ENCODE measurements at places on chromosomes 5 and 9.

DNA sequence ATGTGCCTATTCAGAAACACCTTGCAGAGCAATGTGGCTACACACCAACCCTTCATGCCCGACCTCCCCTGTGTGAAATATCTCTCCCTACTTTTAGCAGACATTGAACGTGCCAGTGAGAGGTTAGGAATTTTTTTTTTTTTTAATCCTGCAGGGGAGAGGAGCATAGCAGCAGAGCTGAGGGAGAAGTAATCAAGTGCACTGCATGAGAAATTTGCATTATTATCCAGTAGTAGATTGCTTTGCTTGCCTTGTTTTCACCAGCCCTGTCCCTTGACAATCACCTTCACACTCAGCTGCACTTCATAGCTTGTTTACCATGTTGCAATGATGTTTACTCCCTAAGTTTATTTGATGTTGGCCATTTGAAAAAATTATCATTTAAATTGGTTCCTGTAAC lies 489.6 kb upstream of the ZNF608 start:
- no peak for DNase-seq

DNA sequence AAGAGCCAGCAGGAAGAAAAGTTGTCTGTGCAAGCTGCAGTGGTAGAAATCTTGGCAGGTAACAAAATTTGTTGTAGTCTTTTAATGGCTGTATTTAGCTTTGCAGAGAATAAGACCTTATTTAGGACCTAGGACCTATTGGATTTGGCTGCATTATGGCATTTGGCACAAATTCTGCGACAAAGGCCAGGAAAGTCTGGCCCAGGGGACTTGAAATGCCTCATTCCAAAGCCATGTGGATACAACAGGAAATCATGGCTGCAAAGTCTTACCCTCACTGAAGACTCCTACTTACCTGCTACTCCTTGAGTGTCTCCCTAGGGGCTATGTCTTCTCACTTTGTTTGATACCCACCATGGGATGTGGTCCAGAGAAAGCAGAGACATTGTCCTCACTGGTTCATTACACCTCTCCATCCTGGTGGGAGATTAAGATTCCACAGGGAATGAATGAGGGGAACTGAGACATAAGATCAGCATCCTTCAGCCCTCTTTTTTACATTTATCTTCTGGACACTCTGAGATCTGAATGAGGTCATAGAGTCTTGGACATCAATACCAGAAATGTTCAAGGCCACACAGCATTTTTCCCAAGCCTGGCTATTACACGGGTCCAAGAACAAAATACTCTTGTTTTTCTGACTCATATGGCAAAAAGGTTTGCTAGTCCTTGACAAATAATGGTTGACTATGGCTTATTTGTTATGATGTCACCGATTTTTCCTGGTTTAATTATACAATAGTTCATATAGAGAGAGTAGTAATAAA lies 119.4 kb downstream of the PDE8B start:
- DNase-seq: no peak

GRCh38 chr9:16398691-16399090 lies 471.8 kb downstream of the BNC2 start:
- DNase-seq: no peak

DNA sequence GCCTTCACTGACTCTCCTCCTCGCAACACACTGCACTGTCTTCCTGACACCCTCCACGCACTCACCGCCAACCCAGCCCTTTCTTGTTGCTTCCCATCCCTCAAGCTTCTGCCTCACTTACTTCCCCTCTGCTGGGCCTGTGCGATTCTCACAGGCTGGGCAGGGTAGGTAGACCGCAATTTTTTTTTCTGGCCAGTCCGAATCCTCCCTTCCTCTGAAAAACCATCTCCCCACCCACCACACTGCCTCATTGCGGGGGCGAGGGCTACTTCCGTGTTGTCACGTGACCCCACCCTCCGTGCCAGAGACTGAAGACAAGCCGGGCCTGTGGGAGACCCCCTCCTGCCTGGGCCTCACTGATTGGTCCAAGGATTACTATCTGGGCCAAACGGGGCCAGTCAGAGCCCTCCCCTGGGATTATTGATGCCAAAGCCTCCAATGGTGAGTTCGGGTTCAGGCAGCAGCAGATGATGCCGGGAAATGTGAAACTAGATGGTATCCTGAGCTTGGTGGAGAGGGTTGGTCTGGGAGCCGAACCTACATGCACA lies 73.1 kb downstream of the STK10 start:
- peak; percentile 55 for DNase-seq

DNA sequence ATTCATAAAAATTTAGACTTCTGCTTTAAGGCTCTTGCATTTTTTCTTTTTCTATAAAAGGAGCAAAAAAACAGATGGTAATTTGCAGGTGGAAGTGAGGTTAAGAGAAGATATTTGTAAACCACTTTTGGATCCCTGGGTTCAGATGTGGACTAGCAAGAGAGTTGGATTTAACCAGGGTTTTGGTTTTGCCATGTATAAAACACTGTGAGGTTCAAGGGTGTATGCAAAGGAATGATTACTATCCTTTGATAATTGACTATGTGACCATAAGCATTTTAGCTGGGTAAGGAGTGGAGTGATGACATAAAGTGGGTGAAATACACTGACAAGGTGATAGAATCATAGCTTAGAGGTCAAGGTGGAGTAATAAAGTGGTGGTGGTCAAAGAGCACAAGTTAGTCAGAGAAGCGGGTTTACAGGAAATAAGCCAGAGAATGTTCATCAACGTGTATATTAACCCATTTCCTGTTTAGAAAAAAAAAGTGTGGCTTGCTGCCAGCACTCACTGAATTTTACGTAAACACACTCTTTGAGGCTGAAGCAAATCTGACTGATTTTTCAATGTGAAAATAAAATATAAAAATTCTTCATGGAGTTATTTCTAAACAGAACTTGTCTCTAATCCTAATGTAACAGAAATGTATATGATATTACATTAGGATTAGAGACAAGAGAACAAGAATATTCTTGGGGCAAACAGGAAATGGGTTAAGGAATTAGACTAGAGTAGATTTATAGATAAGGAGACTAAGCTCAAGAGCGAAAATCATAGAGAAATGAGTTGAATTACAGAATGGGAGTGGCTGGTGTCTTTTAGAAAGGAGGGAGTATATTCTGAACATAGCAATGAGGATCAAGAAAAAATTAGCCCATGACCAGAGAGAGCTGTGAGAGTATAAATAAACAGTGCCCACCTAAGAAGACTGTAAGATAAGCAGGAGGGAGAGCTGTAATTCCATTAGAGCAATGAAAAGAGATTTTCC lies 74.5 kb downstream of the CDKN2A start:
- DNase-seq: no peak

DNA sequence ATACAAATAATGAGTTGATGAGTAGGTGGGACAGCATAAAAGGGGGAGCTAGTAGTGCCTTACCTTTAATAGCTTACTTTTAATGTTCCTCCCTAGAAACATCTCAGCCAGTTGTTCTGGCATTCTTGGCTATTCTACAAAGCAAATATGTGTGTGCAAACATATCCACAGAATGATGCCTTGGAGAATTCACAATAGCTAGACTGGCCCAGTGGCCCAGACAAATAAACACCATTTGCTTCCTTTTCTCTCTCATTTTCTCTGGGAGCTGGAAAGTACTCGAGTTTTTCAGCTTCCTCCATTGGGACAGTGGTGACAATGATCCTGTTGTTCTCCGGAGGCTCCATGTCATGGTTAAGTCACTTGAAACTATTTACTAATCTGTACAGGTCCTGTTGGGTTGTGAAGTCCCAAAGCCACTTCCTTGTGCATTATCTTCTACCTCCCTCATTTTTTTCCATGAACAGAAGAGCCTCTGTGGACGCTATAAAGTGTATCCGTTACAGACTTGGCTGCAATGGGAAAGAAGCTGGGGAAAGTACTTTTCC lies 122.9 kb downstream of the DMAC1 start:
- no peak for DNase-seq

- no peak for DNase-seq
Measured at GRCh38 chr5:1910081-1910760, 27.5 kb upstream of the IRX4 start.

GRCh38 chr9:36443581-36443980 lies 43.5 kb upstream of the RNF38 start:
- no peak for DNase-seq

DNA sequence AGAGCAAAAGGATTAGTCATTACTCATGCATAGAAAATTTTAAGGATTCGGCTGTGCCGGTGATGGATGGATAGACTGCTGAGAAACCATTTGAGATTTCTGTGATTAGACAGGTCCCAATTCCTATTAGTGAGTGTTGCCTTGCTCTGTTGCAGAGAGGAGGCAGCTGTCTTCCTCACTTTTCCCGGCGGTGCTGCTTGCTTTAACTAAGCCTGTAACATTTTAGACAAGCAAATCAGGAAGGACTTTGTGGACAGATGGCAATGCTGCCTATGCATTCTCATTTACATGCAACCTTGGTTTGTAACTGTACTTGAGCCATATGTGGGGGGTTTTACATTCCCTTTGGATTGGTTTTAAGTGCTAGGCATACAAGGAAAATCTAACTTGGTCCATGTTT lies 1176.3 kb downstream of the CDH18 start:
- DNase-seq: no peak

DNA sequence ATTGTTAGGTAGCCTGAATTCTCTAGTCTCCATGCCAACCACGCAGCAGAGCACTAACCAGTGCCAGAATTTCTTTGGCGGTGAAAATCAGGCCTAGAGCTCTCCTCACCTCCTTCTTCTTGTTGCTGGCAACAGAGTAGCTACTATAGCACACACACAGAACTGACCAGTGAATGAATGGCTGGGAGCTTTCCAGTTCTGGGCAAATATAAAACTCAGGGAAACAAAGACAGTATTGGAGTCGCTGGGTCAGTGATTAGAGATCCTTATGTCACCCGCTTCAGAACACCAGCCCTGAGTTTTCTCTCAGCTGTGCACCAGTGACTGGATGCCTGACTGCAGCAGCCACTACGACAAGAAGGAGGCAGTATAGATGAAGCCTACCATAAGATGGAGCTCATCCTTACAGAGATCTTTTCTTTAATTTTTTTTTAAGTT lies 26.9 kb upstream of the FEM1C start:
- no peak for DNase-seq

DNA sequence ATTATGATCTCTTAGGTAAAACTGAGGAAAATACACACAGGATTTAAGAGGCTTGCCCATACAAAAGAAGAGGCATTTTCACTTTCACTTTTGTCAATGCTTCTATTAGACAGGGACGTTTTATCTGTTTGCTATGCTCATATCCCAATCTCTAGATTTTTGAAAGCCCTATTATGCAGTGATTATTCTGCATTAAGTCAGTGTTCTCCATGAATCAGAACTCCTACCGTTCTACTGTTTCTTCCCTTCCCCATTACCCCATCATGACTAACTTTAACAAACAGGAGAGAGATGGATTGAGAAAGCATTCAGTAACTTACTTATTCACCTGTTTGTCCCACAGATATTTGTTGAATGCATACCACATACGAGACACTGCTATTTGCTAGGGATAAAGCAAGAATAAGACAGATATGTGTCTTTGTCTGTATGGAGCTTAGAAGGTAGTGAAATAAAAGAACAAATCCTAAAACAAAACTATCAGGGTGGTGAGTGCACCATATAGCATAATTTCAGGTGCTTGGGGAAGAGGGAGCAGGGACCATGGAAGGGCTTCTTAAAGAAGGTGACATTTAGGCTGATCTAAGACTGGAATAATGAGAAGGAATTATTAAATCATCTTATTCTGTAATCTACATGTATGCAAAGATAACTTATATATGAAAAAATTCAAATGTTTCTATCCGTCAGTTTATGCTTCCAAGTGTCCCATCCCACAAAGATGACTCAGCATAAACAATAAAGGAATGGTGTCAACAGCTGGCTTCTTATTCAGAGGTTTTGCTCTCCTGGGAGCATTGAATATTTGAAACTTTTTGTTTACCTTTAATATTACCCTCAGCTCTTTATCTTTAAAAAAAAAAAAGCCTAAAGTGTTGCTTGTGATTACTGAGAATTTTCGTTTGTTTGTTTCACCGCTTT lies 328.1 kb downstream of the HINT1 start:
- DNase-seq: no peak

GRCh38 chr5:14057289-14057688 lies 85.9 kb upstream of the TRIO start:
- DNase-seq: no peak

GRCh38 chr9:88258024-88258423 lies 119.7 kb upstream of the SPATA31C2 start:
- no peak for DNase-seq

DNA sequence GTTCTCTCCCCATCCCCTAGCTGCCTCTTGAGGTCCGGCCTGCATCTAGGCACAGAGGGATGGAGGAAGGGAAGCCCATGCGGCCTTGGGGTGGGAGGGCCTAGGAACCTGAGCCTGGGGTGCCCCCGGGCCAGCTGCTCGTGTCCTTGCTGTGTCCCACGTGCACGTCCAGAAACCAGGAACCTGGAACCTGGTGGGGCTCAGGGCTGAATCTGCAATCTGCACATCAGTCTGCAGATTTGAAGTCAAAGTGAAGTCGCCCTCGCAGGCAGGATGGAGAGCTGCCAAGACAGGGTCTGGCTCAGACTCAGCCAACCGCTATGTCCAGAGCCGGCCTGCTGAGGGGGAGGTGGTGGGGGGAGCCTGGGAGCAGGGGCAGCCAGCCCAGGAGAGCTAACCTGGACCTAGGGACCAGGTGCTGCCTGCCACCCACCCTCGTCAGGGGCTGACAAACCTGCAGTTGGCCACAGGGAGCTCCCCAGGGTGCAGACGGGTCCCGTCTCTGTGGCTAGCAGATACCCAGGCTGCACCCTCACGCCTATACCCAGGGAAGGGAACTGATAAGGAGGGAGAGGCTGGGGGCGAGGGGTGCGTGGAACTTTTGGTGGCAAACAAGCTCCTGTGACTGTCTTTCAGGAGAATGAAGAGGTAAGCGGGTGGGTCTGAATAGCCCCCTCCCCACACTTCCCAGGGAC lies 103.5 kb upstream of the SIMC1 start:
- DNase-seq: no peak

- no peak for DNase-seq
Measured at GRCh38 chr9:107036367-107036766, 173.4 kb downstream of the ZNF462 start.
